ENCODE measurements at places on chromosomes 5 and 9. TPM values are rescaled to one million over a fixed set of nuclear protein-coding genes. Genes with fewer than 3 reads are reported as not detected.

- DNase-seq: peak; percentile 75
Measured at GRCh38 chr9:70049236-70049635, 5.6 kb downstream of the MAMDC2 start.

The NOXA1 gene
- 2.5 TPM for total RNA-seq

GRCh38 chr5:76274571-76274970 is 128.5 kb upstream of the IQGAP2 start:
- DNase-seq: no peak

GRCh38 chr5:20041326-20042274 is 53.6 kb upstream of the CDH18 start:
- no peak for DNase-seq

- DNase-seq: no peak
Measured at GRCh38 chr5:122694884-122695283, 80.0 kb upstream of the SNX2 start.

The CDK5RAP2 gene
- total RNA-seq: 49.0 TPM

The PHF24 gene
- 0.47 TPM for total RNA-seq

DNA sequence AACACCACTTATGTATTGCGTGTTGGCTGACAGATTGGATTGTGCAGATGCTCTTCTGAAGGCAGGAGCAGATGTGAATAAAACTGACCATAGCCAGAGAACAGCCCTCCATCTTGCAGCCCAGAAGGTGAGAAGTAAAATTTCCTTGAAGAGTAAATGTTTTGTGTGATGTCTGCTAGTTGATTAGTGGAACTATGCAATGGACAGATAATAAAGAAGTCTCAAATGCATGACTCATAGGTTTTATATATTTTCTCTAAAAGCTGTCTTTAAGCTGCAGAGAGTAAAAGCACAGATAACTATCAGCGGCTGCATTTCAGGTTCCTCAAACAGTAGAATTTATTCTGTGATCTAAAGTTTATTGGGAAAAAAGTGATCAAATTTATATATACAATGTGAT is 27.4 kb downstream of the INVS start:
- DNase-seq: no peak

- DNase-seq: no peak
Measured at GRCh38 chr5:89336111-89336510, 453.1 kb upstream of the MEF2C start.

DNA sequence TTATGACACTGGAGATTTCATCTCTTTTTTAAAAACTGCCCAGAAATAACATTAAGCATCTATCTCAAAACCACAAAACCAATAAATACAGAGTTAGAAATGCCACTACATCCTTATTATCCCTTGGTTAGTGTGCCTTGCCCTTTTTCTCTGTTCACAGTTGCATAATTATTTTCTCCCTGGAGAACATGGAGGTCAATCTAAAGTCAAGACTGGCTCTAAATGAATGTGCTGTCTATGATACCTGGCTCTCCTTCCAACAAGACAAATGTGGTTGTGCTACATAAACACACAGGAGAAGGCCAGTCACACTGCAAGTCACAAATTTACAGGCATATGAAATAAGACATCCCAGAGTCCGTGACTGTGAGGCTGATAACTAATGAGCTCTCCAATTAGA is 2.8 kb downstream of the FBN2 start:
- DNase-seq: no peak

DNA sequence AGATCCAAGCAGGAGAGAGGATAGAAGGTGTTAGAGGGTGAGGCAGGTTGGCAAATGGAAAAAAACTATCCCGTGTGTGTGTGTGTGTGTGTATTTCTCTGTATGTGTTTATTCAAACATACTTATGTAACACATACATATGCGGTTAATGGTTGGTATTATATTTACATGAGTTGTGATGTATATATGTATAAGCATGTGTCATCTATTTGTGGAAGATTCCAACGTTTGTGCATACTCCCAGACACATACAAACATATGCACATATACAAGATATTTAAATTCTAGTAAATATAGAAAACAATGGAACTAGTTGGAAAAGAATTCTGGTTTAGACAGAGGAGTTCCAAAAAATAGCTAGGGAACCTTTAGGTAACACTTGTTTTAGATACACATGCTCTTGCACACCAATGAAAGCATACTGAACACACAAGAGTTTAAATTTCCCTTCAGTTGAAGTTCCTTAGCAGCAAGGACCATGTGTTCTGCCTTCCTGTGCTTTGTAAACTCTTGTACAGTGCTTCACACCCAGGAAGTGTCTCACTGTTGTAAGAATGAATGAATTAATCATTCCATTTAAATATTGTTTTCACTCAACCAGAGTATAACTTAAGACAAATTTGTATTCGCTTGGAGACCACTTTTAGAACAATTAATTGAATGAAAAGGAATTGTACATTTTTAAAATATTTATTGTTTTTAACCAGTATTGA is 257.8 kb downstream of the FER start:
- DNase-seq: no peak

GRCh38 chr9:120435091-120435490 is 144.9 kb downstream of the CDK5RAP2 start:
- DNase-seq: no peak

The POC5 gene
- 4.3 TPM for total RNA-seq

The CAST gene
- total RNA-seq: 589 TPM

DNA sequence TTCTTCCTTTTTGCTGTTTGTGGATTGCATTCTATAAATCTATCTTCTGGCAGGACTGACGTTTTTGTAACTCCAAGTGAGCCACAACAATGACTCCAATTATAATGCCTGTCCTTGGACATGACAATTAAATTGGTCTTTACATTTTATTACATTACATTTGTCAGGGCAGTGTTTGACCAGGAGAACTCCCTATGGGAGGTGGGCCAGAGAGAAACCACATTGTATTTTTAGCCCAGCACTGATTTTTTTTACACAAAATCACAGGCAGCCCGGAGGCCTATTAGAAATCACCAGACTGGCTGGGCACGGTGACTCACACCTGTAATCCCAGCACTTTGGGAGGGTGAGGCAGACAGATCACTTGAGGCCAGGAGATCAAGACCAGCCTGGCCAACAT is 99.1 kb upstream of the SMC5 start:
- no peak for DNase-seq

Data from left cardiac atrium (tissue), 4 donors.